Activated CD8-positive, alpha-beta memory T cell treated with anti-CD3 and anti-CD28 coated beads for 48 hours (primary cell): ENCODE measurements at places on chromosomes 5 and 9.

- DNase-seq: no peak
Observed at GRCh38 chr9:130209422-130209821, 37.2 kb downstream of the NCS1 start.

- no peak for DNase-seq
Observed at GRCh38 chr9:127390563-127390962, 6.4 kb upstream of the SLC2A8 start.

- DNase-seq: no peak
Observed at GRCh38 chr5:112065781-112066180, 308.8 kb upstream of the NREP start.

DNA sequence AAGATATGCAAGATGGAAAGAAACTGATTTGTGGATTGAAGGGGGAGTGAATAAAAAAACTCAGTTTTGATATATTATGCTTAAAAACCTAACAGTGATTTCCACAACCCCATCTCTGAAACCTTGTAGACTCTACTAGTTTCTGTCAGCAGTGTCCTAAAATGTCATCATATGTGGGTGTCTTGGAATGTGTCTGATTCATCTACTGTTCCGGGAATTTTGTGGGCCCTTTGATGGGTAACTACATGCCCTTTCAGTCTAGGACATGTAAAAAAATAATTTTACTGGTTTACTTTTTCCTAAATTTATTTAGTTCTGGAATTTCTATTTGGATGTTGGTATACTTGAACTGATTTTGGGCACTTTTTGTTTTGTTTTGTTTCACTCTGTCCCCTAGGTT, 118.9 kb upstream of the NMUR2 start:
- DNase-seq: no peak
